Right cardiac atrium (tissue), 5 donors: ENCODE measurements at places on chromosomes 6 and 20. TPM values are rescaled to one million over a fixed set of nuclear protein-coding genes. Genes with fewer than 3 reads are reported as not detected.

DNA sequence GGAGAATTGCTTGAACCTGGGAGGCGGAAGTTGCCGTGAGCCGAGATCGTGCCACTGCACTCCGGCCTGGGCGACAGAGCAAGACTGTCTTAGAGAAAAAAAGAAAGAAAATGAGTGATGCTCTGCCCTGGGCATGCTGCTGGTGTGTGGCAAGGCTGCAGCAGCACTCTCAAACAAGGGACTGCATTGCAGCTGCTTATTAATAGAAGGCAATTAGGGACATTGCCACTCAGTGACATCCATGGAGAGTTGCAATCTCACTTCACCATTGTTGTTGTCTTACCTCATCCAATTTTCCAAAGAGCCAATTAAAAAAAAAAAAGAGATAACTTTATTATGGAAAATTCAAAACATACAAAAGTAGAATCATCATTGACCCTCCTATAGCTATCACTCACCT is 131.1 kb downstream of the LRRC1 start:
- no peak for DNase-seq

Gene KCNK16
- polyA plus RNA-seq: not detected

- no peak for DNase-seq
These were observed 136.8 kb downstream of the ALDH8A1 start for GRCh38 chr6:134813146-134813545.

GRCh38 chr6:132070356-132070755 is 119.2 kb upstream of the CCN2 start:
- no peak for DNase-seq

GRCh38 chr6:157990321-157991066 is 8.8 kb downstream of the SYNJ2 start:
- DNase-seq: no peak

DNA sequence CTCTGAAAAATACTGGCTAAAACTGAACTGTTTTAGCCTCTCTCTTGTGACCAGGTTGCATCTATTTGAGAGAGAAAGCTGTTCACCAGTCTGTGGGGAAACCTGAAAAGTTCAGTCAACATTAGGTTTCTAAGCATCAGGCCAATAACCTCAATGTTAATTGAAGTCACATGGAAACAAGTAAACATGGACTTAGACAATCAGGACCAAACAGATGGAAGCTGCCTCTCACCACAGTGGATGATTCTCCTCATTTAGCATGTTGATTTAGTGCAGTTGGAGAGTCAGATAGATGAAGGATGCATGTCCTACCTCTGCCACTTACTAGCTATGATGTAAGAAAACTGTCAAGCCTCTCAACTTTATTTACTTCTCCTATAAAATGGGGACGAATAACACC is 18.2 kb downstream of the SCGN start:
- no peak for DNase-seq

GRCh38 chr6:153368131-153368530 is 237.0 kb upstream of the RGS17 start:
- no peak for DNase-seq
